Fibroblast of skin of right quadriceps (primary cell): ENCODE measurements at places on chromosomes 5 and 9.

DNA sequence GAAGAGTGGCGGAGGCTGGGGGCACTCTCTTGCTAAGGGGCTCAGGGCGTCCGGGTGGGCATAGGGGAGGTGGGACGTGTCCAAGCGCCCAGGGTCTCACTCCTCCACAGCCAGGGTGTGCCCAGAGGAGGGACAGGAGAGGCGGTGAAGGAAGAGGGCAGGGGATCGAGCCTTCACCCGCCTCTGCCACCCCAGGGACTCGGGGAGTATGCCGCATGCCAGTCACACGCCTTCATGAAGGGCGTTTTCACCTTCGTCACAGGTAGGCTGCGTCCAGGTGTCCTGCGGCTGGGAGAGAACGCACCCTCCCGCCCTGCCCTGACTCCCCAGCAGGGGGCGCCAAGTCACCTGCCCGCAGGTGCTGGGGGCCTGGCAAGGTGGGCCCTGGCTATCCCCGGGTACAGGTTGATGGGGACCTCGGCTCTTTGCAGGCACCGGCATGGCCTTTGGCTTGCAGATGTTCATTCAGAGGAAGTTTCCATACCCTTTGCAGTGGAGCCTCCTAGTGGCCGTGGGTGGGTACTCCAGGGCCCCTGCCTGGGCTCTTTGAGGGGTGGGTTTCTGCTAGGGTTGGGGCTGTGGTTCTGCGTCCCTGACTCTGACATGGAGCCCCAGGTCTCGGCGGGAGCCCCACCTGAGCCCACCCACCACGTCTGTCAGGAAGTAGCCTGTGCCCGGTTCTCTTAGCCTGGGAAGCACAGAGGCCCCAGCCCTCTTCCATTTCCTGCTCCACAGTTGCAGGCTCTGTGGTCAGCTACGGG lies 552 bp downstream of the TMEM141 start:
- no peak for DNase-seq

DNA sequence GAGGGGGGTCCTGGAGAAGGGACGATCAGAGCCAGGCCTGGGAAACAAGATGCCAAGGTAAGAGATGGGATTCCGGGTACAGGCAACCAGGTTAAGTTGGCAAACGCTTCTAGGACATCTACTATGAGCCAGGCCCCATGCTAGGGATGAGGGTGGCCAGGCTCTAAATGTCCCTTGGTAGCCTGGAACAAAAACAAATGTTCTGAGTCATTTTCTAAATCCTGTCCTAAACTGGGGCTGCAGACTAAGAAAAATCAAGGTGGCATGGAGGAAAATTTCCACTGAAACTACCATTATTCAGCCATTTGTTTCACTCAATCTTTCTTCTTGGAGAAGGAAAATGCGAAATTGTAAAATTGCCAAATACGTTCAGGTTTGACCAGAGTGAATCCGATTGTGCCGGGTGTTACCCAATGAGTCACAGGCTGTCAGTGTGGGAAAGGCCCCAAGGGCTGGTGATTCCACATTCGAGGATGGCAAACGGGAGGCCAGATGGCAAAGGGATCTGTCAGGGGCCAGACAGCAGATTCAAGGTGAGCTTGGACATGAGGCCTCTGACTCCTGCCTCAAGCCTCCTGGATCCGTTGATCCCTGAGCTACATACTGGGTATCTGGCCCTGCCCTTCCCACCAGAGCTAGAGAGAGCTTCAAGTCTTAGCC lies 57.6 kb downstream of the PAX5 start:
- no peak for DNase-seq

GRCh38 chr9:91427873-91428272 lies 4.2 kb upstream of the NFIL3 start:
- DNase-seq = peak; percentile 62

GRCh38 chr9:95494416-95495371 lies 22.1 kb downstream of the PTCH1 start:
- DNase-seq = no peak

DNA sequence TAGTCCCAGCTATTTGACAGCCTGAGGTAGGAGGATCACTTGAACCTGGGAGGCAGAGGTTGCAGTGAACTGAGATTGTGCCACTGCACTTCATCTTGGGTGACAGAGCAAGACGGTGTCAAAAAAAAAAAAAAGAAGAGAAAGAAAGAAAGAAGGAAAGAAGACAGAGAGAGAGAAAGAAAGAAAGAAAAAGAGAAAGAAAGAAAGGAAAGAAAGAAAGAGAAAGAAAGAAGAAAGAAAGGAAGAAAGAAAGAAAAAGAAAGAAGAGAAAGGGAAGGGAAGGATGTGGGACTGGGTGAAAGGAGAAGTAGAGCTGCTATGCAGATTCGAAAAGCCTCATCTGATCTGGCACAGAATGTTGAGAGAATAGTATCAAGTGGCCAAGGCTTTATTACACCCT lies 23.7 kb upstream of the SCAMP1 start:
- DNase-seq = no peak

DNA sequence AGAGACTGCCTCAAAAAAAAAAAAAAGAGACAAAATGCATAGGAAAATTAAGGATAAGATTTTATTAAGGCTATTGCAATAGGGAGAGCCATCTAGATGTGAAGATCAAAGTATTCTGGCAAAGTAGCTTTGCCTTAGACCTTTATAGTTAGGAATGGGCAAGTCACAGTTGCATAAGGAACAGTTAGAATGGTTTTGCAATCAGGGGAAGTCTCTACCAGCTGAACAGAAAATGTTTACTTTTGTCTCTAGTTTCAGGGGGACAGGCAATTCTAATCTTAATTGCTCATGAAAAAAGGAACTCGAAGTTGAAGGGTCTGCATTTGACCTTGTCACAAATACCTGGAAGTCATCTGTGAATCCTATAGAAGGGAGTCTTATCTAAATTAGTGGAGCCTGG lies 13.1 kb upstream of the ATP6V1G1 start:
- DNase-seq = no peak

- DNase-seq = no peak
These were observed 136.0 kb downstream of the FBXO4 start for GRCh38 chr5:42061121-42061520.

GRCh38 chr9:132020272-132020671 lies 59.4 kb downstream of the MED27 start:
- no peak for DNase-seq

DNA sequence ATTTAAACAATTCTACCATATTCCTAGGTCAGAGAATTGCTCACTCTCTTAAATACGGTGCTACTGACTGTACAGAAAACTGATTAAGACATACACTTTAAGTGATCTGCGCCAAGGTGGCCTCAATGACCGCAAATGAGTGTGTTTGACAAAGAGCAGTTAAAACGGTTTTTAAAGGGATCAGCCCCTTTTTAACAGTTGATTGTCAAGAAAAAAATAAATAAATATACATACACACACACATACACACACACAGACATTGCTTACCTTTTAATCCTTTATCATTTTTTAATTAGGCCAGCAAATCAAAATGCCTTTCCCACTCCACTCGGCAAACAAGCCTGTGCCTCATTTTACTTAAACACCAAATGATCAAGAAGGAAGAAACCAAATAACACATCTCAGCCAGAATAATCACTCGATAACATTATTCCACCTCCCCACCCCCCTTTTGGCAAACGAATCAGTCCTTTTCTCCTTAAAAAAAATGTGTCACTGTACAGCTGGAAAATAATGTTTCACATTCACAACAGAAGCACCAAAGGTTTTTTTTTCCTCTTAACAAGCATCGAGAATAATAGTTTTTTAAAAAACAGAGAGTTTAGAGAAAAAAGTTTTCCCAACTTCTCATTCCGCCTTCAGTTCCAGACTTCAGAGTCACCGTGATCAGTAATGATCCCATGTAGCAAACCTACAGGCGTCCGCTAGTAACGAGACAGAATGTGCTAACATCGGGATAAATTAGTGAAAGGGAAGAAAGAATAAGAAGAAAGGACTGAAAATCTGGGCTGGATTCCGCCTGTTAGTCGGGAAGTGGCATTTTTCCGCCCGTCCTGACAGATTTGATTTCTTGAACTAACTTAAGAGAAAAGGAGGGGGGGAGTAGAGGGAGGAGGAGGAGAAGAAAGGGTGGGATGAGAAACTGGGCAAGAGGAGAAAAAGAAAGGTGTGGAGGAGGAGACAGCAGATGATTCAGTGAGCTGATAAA lies at the start of gene ZNF608:
ZNF608 (minus strand) TSS at position 712 of the 988 bp plus-strand sequence. CDS start 1,650 bp downstream, outside the sequence.
- peak; percentile 81 for DNase-seq

DNA sequence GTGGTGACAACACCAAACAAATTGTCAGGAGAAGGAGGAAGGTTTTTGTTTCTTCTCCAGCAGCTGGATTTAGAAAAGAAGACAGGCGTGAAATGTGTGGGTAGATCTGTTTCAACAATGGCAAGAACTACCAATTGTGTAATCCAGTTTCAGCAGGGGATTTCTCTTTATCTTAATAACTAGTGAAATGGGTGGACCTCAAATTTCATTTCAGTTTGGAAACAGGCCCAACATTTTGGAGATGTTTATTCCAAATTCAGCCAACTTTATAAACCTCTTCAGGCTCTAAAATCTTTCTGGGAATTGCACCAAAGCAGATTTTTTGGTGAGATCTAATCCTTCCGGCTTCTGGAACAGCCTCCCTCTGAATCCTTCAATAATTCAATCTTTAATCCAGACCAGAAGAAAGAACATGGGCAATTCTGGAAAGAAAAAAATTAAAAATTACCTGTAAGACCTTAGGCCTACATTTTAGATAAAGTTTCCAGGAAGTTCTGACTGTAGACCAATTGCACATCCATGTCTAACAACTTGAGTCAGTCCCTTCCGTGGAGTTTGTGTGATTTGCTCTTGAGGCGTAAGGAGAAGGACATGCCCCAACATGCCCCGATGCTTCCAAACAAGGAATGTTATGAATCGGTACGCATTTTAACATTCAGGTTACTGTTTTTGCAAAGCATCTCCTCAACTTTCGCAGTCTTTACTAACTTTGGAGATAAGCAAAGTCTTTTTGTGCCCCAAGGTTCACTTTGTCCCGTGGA lies 423.6 kb downstream of the IRX1 start:
- DNase-seq = no peak

DNA sequence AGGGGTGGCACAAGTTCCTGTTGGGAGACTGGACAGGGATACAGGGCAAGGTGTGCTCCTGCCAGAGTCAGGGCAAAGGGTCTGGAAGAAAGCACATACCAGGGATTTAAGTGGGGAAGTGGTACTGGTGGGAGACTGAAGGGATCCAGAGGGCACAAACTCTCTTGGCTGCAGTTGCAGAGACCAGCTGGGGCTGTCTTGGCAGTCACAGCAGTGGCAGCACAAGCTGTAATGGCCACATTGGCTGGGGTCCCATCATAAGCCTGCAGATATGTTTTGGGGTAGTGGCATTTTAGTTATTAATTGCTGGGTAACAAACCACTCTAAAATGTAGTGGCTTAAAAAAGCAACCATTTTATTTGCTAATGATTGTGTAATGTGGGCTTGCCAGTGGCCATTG lies 492.2 kb downstream of the ENC1 start:
- no peak for DNase-seq

DNA sequence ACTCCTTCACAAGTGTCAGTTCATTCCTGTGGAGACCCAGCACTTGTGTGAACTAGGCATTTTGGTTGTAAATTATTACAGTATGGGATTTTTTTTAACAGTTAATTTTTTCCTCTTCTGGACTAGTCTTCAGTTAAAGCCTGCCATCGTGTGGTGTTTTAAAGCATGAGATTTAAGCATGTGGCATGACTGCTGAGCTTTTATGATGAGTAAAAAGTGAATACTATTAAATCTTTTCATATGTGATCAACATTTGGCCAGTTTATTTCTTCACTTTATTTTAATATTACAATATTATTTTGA lies 25.0 kb downstream of the LMNB1 start:
- DNase-seq = peak; percentile 53

DNA sequence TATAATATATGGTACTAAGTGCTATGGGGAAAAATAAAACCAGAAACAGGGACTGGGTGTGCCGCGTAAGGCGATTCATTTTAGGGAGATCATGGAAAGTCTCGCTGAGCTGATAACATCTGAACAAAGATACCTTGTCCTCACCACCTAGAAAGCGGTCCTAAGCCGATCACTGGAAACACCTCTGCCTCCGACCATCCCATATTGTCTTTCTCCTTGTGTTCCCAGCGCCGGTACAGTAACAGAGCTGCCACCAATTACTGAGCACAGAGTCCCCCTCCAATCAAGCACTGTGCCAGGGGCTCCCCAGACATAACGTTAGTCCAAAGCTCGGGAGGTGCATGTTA lies 704 bp downstream of the CCDC112 start:
- DNase-seq = no peak

DNA sequence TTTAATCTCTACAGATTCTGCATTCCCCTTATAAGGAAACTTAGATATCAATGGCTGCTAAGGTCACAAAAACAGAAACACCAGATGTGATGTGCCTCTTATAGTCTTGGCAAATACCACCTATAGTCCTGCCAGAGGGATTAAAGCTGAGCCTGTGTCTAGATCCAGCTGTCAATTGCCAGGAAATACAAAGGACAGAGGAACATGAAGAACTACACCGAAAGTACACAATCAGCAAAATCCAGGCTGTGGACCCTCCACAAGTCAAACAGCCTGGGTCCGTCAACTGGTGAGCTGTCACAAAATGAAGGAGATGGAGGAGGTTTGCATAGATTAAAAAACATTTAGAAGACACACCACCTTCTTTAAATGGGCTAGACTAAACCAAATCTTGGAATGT lies 85.4 kb downstream of the KLF4 start:
- DNase-seq = no peak

DNA sequence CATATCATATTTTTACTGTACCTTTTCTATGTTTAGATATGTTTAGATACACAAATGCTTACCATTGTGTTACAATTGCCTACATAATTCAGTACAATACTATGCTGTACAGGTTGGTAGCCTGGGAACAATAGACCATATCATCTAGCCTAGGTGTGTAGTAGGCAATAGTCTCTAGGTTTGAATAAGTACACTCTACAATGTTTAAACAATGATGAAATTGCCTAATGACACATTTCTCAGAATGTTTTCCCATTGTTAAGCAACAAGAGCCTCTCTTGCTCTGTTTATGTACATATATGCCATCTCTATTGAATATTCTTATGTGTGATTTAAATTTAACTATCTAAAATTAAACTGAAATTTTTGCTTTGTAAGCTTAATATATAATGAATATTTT lies 209.6 kb upstream of the ST8SIA4 start:
- no peak for DNase-seq
